ENCODE measurements at places on chromosomes 6 and 20. TPM values are rescaled to one million over a fixed set of nuclear protein-coding genes. Genes with fewer than 3 reads are reported as not detected.

PTCRA gene
- total RNA-seq = not detected

UBE2J1 gene
- total RNA-seq = 69.9 TPM

FYN gene
- 69.0 TPM for total RNA-seq

AIF1 gene
- total RNA-seq = not detected

HDGFL1 gene
- not detected for total RNA-seq

COL9A1 gene
- not detected for total RNA-seq

KIF13A gene
- total RNA-seq = 11.3 TPM

GNAS-AS1 gene
- 1.7 TPM for total RNA-seq

RAB44 gene
- total RNA-seq = not detected

CARMIL1 gene
- 3.4 TPM for total RNA-seq

KCNQ5 gene
- total RNA-seq = 7.8 TPM

CAP2 gene
- 5.4 TPM for total RNA-seq

LGSN gene
- not detected for total RNA-seq

RIPOR3 gene
- total RNA-seq = not detected

CLPSL1 gene
- not detected for total RNA-seq

DAAM2 gene
- total RNA-seq = 0.32 TPM

CNR1 gene
- 0.07 TPM for total RNA-seq

TRIM15 gene
- not detected for total RNA-seq

HNF4A gene
- not detected for total RNA-seq

PEX3 gene
- total RNA-seq = 13.6 TPM

DYNLT2 gene
- total RNA-seq = 0.10 TPM

HELZ2 gene
- 26.4 TPM for total RNA-seq

CST4 gene
- not detected for total RNA-seq

WFDC12 gene
- not detected for total RNA-seq

MYLK2 gene
- total RNA-seq = not detected

RNF144B gene
- 1.9 TPM for total RNA-seq

PRR18 gene
- total RNA-seq = 1.3 TPM

ZNF311 gene
- 1.4 TPM for total RNA-seq

FAM209B gene
- total RNA-seq = not detected

HAO1 gene
- total RNA-seq = not detected

CMTR1 gene
- 33.8 TPM for total RNA-seq

VGLL2 gene
- not detected for total RNA-seq

POU5F1 gene
- total RNA-seq = 4.3 TPM

OOEP gene
- not detected for total RNA-seq
